Jurkat, Clone E6-1 (cell line): ENCODE measurements at places on chromosomes 12 and 14.

- peak; percentile 52 for DNase-seq
These were observed 37.7 kb downstream of the RIN3 start for GRCh38 chr14:92551044-92551841.

DNA sequence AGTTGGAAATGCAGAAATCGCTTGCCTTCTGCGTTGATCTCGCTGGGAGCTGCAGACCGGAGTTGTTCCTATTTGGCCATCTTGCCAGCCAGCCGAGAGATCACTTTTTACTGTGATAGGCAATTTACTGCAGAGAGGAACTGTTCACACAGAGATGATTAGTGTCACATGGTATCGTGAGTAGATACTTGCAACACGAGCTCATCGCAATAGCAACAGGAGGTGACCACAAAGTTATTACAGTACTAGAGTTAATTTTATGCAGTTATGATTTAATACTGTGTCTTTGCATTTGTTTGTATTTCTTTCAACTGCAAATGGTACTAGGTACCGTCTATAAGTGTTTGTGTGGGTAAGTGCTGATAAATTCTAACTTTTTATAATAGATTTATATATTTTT, 27.8 kb downstream of the NOPCHAP1 start:
- DNase-seq, result no peak

DNA sequence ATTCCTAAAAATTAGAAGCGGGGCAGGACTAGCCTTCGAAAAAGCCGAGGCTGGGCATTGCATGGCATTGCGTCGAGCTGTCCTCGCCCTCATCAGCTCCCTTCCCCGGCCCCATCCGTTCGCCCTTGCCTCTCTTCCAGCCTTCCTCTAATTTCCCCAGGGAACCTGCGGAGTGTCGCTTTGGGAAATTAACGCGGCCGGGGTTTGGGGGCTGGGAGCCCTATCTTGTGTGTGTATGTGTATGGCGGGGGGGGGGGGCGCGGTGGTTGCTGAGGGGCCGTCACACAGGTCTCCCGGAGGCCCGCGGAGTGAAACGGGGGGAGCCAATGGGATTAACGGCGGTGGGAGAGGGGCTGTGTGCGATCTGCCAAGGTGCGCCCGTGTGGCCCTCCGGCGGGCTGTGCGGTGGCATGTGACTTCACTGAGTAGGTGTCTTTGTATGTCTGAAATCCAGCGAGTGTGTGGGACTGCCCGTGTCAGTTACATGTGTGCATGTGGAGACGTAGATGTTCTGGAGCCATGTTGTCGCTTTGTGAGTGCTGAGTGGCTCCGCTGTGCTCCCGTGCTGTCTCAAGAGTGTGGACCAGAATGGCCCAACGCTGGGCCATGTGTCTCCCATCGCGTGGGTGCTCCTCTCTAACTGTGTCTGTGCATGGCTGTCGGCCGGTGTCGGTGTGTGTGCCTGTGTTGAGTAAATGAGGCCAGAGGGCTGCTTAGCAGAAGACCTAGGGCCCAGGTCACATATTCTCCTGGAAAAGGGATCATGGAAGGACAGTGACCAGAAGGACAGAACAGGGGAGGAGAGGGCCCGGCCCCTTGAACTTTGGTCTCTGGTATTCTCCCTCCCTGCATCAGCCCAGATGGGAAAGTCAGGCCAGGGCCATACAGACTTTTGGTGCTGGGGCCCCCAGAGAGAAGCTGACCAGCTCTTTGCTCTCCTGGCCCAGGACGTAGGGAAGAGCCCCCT, 1.5 kb downstream of the PTMS start:
- no peak for DNase-seq

- DNase-seq, result peak; percentile 97
These were observed 119.3 kb upstream of the MDM1 start for GRCh38 chr12:68451261-68452077.

DNA sequence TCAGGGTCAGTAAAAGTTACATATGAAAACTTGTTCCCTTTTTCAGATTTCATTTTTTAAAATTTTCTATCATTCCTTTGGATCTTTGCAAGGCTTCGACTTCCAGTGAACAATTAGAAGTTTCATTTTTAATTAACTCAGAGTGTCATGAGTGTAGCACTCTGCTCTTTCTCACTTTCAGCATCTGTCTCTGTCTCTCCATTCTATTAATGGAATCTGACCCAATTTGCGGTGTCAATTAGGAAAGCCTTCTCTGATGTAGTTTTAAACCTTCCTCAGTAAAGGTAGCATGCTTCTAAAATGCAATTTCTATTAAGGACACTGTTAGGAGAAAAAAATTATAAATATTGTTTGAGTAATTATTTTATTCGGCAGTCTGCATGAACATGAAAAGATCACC, 68.3 kb downstream of the SLC38A1 start:
- DNase-seq, result no peak

DNA sequence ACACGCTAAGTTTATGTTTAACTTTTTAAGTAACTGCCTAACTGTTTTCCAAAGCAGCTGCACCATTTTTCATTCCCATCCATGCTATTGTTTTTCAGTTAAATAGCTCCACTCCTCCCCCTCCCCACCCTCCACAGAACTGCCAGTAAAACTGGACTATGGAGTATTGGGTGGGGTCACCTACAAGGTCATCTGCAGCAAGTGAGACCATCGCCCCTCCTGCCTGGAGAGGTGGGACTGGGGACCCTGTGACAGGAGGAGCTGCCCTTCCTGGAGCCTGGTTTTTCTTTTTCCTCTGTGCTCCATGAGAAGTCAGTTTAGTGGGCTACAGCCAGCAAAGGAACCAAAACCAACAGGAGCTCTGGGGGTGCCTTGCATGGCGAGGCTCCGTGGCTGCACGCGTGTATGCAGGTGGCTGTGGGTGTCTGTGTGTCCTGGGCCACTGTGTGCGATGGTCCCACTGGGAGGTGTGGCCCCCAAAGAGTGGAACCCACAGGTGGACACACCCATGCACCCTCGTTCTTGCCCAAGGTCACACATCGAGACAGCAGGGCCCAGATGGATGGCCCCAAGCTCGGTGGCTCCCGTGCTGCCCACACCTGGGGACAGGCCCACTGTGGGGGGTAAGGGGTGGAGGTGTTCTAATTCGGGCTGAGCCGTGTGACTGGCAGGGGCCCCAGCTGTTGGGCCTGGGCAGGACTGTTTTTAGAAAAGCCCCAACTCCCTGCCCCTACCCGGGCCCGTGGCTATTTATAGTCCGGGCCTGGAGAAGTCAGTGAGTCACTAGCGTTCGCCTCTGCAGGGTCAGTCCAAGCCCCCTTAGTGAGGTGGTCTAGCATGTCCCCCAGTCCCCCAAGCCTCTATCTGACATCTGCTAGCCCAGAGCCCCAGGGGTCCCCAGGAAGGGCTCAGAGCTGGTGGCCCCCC, 2.3 kb upstream of the ADSS1 start:
- no peak for DNase-seq

- no peak for DNase-seq
These were observed 780 bp downstream of the TBC1D15 start for GRCh38 chr12:71840231-71840847.
